Left lung (tissue), 14 donors: ENCODE measurements at places on chromosomes 4 and X. TPM values are rescaled to one million over a fixed set of nuclear protein-coding genes. Genes with fewer than 3 reads are reported as not detected.

DNA sequence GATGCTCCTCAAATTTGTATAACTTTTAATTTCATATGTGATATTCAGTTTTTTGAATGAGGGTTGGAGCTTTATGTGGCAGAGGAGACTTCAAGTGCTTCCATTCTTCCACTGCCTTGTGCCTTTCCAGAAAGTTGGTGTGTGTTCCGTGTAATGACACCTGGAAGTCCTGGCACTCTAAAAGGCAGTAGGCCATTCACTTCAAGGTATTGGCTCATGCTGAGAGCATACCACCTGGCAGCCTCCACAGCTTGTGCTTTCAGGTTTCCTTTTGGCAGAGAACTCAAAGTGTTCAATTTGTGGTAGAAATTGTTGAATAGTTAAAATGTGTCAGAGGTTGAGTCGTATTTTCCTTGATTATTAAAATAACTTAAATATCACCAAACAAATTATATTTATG is 49.6 kb downstream of the GRIA2 start:
- no peaks in the 10 kb centered on the region for H3K36me3 ChIP-seq
- H3K27me3 ChIP-seq: no peaks in the 10 kb centered on the region
- H3K27ac ChIP-seq: no peak overlapping the region
- DNase-seq: no peak
- H3K4me1 ChIP-seq: no peaks in the 10 kb centered on the region

DNA sequence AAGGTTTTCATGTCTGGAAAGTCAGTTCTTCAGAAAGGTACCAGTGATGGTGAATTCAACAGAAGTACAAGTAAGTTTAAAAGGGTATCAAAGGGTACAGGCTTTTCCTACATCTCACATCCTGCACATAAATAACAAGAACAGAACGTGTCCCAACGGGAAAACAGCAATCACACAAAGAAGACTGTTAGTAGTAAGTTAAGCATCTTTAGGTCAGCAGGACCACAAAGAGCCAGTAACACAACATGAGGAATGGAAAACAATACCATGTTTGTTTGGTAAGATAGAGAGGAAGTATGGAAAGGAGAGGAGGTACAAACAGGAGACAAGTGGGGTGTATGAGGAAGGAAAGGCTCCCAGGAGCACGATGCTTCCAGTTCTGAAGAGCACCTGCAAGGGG is 43.2 kb downstream of the SAT1 start:
- no peaks in the 10 kb centered on the region for H3K36me3 ChIP-seq
- H3K27ac ChIP-seq: no peak overlapping the region

- no peaks in the 10 kb centered on the region for H3K4me1 ChIP-seq
- H3K4me3 ChIP-seq: no peak overlapping the region
- DNase-seq: no peak
- no peak overlapping the region for H3K27ac ChIP-seq
These were observed 203.3 kb downstream of the NWD2 start for GRCh38 chr4:37447886-37448285.

GRCh38 chrX:102067966-102068723 is 57.3 kb upstream of the TCEAL2 start:
- H3K4me3 ChIP-seq: no peak overlapping the region
- no peak for DNase-seq
- no peaks in the 10 kb centered on the region for H3K27me3 ChIP-seq
- no peak overlapping the region for H3K27ac ChIP-seq
- H3K36me3 ChIP-seq: no peaks in the 10 kb centered on the region
- no peaks in the 10 kb centered on the region for H3K4me1 ChIP-seq

GRCh38 chrX:45803383-45803921 is 602.8 kb upstream of the DIPK2B start:
- no peaks in the 10 kb centered on the region for H3K36me3 ChIP-seq
- H3K4me3 ChIP-seq: no peak overlapping the region
- H3K27me3 ChIP-seq: no peaks in the 10 kb centered on the region

- H3K27me3 ChIP-seq: no peaks in the 10 kb centered on the region
- H3K36me3 ChIP-seq: no peaks in the 10 kb centered on the region
- H3K4me3 ChIP-seq: no peak overlapping the region
- peaks cover 14% of the 10 kb centered on the region for H3K4me1 ChIP-seq
These were observed 276.7 kb upstream of the KLF3 start for GRCh38 chr4:38387348-38387747.

DNA sequence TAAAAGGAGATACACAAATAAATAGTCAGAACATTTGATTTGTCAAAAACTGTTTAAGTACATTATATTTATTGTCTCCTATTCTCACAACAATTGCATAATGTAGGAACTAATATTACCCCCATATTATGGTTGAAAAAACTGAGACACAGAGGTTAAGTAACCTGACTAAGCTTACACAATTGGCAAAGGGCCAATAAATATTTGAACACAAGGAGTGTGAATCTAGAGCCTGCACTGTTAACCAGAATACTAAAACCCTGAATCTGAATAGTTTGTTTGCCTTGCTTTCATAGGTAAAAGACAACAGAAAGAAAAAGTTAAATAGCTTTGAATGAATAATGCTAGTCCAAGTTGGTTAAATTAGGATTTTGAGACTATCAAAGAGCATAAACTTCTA is 55.2 kb downstream of the IL13RA2 start:
- H3K4me1 ChIP-seq: no peaks in the 10 kb centered on the region
- H3K27me3 ChIP-seq: peaks cover 7% of the 10 kb centered on the region
- no peak overlapping the region for H3K27ac ChIP-seq
- DNase-seq: no peak
- no peak overlapping the region for H3K4me3 ChIP-seq

- H3K4me3 ChIP-seq: peak overlapping the region; percentile 60
- H3K36me3 ChIP-seq: no peaks in the 10 kb centered on the region
- H3K27me3 ChIP-seq: no peaks in the 10 kb centered on the region
- peaks cover 8% of the 10 kb centered on the region for H3K4me1 ChIP-seq
- DNase-seq: no peak
These were observed 1.5 kb downstream of the MAGT1 start for GRCh38 chrX:77893713-77894112.

DNA sequence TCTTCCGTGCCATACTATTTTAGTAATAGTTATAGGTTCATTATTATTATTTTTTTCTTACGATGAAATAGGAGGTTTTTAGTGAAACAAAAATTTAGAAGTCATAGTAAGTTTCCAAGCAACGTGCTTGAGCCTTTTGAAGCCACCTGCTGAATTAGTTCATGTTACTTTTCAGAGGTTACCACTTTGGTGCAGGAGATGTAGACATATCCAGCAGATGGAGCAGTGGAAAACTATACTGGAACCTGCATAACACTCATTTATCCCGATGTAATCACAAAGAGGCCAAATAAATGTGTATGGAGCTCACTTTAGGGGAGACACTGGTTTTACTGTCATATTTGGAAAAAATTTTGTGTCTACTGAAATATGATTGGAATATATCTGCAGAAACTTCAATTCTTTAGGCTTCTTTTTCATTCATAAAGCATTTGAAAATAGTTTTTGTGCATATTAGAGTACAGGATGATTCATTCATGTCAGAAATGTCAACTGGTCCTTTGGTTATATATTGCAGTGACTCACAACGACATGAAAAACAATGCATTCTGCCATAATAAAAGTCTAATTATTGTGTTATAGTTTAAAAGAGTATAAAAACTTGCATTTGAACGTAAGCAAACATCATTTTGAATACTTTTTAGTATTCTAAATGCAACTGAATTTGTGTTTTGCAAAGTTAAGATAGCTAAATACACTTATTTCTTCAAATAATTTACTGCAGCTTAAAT is 2182.9 kb upstream of the TENM3 start:
- H3K4me1 ChIP-seq: peaks cover 6% of the 10 kb centered on the region
- no peak overlapping the region for H3K4me3 ChIP-seq
- DNase-seq: peak; percentile 23
- H3K27me3 ChIP-seq: peaks cover 72% of the 10 kb centered on the region
- no peaks in the 10 kb centered on the region for H3K36me3 ChIP-seq

- H3K27me3 ChIP-seq: no peaks in the 10 kb centered on the region
- no peak overlapping the region for H3K27ac ChIP-seq
- peak; percentile 39 for DNase-seq
- H3K4me3 ChIP-seq: no peak overlapping the region
- H3K4me1 ChIP-seq: no peaks in the 10 kb centered on the region
These were observed 177.8 kb upstream of the ATP6AP2 start for GRCh38 chrX:40402831-40403533.

DNA sequence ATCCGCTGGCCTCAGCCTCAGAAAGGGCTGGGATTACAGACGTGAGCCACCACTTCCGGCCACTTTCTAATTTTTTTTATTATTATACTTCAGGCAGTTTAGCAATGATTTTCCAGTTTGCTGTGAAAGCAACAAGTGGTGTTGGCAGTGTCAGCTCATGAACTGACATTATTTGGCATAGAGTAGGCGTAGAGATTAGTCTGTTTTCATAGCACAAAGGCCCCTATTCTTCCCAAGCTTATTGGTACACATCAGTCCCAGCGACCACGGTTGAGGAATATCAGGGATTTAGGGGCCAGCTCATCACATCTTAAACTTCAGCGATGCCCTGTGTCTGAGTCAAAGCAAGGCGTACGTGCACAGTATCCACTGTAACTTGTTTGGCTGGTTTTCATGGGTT is 53.0 kb upstream of the RASSF6 start:
- no peak overlapping the region for H3K27ac ChIP-seq
- H3K4me3 ChIP-seq: no peak overlapping the region
- no peaks in the 10 kb centered on the region for H3K36me3 ChIP-seq
- peaks cover 4% of the 10 kb centered on the region for H3K4me1 ChIP-seq

GRCh38 chrX:52166840-52167239 is 17.8 kb upstream of the MAGED4 start:
- DNase-seq: no peak
- H3K4me1 ChIP-seq: no peaks in the 10 kb centered on the region
- H3K36me3 ChIP-seq: no peaks in the 10 kb centered on the region
- no peak overlapping the region for H3K27ac ChIP-seq
- no peaks in the 10 kb centered on the region for H3K27me3 ChIP-seq
- H3K4me3 ChIP-seq: no peak overlapping the region

GRCh38 chr4:19925516-19925915 is 326.2 kb upstream of the SLIT2 start:
- H3K4me1 ChIP-seq: no peaks in the 10 kb centered on the region
- H3K27ac ChIP-seq: no peak overlapping the region
- H3K4me3 ChIP-seq: no peak overlapping the region
- DNase-seq: no peak
- no peaks in the 10 kb centered on the region for H3K27me3 ChIP-seq

- H3K27ac ChIP-seq: no peak overlapping the region
- no peaks in the 10 kb centered on the region for H3K4me1 ChIP-seq
- no peak overlapping the region for H3K4me3 ChIP-seq
- H3K36me3 ChIP-seq: no peaks in the 10 kb centered on the region
These were observed 55.9 kb downstream of the STOX2 start for GRCh38 chr4:183960962-183961541.

- no peak for DNase-seq
- no peak overlapping the region for H3K4me3 ChIP-seq
- H3K4me1 ChIP-seq: no peaks in the 10 kb centered on the region
- no peak overlapping the region for H3K27ac ChIP-seq
- no peaks in the 10 kb centered on the region for H3K27me3 ChIP-seq
These were observed 36.3 kb upstream of the GATB start for GRCh38 chr4:151797131-151797530.

GRCh38 chr4:109972786-109973528 is 60.3 kb downstream of the EGF start:
- H3K4me3 ChIP-seq: no peak overlapping the region
- no peak overlapping the region for H3K27ac ChIP-seq
- H3K4me1 ChIP-seq: peaks cover 11% of the 10 kb centered on the region
- no peak for DNase-seq
- no peaks in the 10 kb centered on the region for H3K36me3 ChIP-seq
- H3K27me3 ChIP-seq: no peaks in the 10 kb centered on the region

DNA sequence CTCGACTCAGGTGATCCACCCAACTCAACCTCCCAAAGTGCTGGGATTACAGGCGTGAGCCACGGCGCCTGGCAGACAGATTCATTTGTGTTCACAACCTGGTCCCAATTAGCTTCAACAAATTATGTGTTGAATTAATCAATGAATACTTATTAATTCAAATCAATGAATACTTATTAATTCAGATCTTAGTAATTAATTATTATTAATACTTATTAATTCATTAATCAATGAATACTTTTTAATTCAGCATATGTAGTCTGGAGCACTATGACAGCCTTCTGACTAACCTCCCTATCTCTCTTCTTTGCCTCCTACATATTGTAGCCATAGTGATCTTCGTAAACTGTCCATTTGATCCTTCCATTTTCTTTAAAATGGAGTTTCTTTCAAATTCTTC is 56.7 kb upstream of the RBPJ start:
- no peaks in the 10 kb centered on the region for H3K27me3 ChIP-seq
- DNase-seq: no peak
- H3K4me1 ChIP-seq: peaks cover 32% of the 10 kb centered on the region

GRCh38 chr4:157114671-157115070 is 38.7 kb downstream of the GLRB start:
- H3K27me3 ChIP-seq: no peaks in the 10 kb centered on the region
- DNase-seq: no peak
- H3K27ac ChIP-seq: no peak overlapping the region
- H3K4me3 ChIP-seq: no peak overlapping the region
- no peaks in the 10 kb centered on the region for H3K4me1 ChIP-seq

- H3K4me3 ChIP-seq: no peak overlapping the region
- H3K27ac ChIP-seq: no peak overlapping the region
- no peaks in the 10 kb centered on the region for H3K4me1 ChIP-seq
These were observed 17.5 kb downstream of the PRSS12 start for GRCh38 chr4:118335324-118335723.

- DNase-seq: no peak
- no peak overlapping the region for H3K27ac ChIP-seq
- H3K4me3 ChIP-seq: no peak overlapping the region
- H3K36me3 ChIP-seq: no peaks in the 10 kb centered on the region
- H3K4me1 ChIP-seq: no peaks in the 10 kb centered on the region
These were observed 94.8 kb downstream of the CLNK start for GRCh38 chr4:10589799-10590198.

GRCh38 chr4:138925495-138925894 is 90.1 kb upstream of the NOCT start:
- no peaks in the 10 kb centered on the region for H3K36me3 ChIP-seq
- H3K4me1 ChIP-seq: no peaks in the 10 kb centered on the region
- no peak overlapping the region for H3K4me3 ChIP-seq
- H3K27me3 ChIP-seq: no peaks in the 10 kb centered on the region
- H3K27ac ChIP-seq: peak overlapping the region; percentile 45
- DNase-seq: no peak

GRCh38 chr4:188660796-188661195 is 521.6 kb downstream of the TRIML1 start:
- H3K27me3 ChIP-seq: no peaks in the 10 kb centered on the region
- H3K27ac ChIP-seq: no peak overlapping the region
- no peaks in the 10 kb centered on the region for H3K36me3 ChIP-seq
- DNase-seq: no peak
- no peaks in the 10 kb centered on the region for H3K4me1 ChIP-seq

The CXorf49 gene
- total RNA-seq: not detected

The MTCP1 gene
- 11.5 TPM for total RNA-seq

The LNX1 gene
- 2.5 TPM for total RNA-seq

The WDR44 gene
- 16.0 TPM for total RNA-seq

The SPP1 gene
- 55.5 TPM for total RNA-seq

The CYBB gene
- 255 TPM for total RNA-seq

The ANXA3 gene
- total RNA-seq: 159 TPM

The TKTL2 gene
- not detected for total RNA-seq

The RENBP gene
- total RNA-seq: 62.1 TPM

The NRK gene
- 1.1 TPM for total RNA-seq

The SPANXN4 gene
- not detected for total RNA-seq
